ENCODE measurements at places on chromosomes 6 and 20. TPM values are rescaled to one million over a fixed set of nuclear protein-coding genes. Genes with fewer than 3 reads are reported as not detected.

Gene FAM184A
- 1.4 TPM for total RNA-seq

Gene HLA-DPB1
- total RNA-seq = 25.4 TPM

Gene MUC22
- total RNA-seq = not detected

Gene TAGAP
- not detected for total RNA-seq

Gene REM1
- not detected for total RNA-seq

Gene SLC24A3
- total RNA-seq = 0.04 TPM

Gene CUL7
- 12.8 TPM for total RNA-seq

Gene COL10A1
- not detected for total RNA-seq

Gene TINAG
- total RNA-seq = not detected

Gene CST7
- 0.94 TPM for total RNA-seq

Gene ERVFRD-1
- not detected for total RNA-seq
